Stimulated activated CD4-positive, alpha-beta T cell treated with anti-CD3 and anti-CD28 coated beads, Interleukin-15, amount 100 ng/mL, for 1 hour (primary cell): ENCODE measurements at places on chromosomes 2 and 18.

GRCh38 chr2:122315306-122315705 is 559.9 kb downstream of the TSN start:
- no peak for DNase-seq

- DNase-seq, result no peak
These were observed 31.7 kb upstream of the DYNC1I2 start for GRCh38 chr2:171655586-171655985.

- no peak for DNase-seq
These were observed 4.6 kb upstream of the CLK1 start for GRCh38 chr2:200869014-200869413.

DNA sequence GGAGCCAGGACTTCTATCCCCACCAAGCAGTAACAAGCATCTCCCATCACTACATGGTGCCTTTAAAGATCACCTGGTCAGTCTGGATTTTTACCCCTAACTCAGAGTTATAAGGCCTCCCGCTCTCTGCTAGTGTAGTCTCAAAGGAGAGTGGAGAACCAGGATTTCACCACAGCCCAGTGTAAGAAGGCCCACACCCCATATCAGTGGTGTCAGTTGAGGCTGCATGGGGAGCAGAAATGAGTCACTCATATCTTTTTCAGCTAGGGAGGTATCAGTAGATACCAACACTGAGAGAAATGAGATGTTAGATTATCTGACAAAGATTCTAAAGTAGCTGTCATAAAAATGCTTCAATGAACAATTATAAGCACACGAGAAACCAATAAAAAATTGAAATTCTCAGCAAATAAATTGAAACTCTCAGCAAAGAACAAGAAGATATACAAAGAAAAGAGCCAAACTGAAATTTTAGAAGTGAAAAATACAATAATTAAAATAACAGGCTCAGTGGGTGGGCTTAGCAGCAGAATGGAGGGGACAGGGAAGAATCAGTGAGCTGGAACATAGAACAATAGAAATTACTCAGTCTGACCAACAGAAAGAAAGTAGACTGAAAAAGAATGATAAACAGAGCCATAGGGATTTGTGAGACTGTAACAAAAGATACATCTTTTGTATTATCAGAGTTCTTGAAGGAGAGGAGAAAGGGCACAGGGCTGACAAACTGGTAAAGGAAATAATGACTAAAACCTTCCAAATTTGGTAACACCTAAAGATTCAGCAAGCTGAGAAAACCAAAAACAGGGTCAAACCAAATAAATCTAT is 257.7 kb downstream of the ANAPC1 start:
- DNase-seq, result no peak

- DNase-seq, result no peak
These were observed 428.7 kb upstream of the ACVR2A start for GRCh38 chr2:147416099-147416498.
